ENCODE measurements at places on chromosomes 16 and 17.

DNA sequence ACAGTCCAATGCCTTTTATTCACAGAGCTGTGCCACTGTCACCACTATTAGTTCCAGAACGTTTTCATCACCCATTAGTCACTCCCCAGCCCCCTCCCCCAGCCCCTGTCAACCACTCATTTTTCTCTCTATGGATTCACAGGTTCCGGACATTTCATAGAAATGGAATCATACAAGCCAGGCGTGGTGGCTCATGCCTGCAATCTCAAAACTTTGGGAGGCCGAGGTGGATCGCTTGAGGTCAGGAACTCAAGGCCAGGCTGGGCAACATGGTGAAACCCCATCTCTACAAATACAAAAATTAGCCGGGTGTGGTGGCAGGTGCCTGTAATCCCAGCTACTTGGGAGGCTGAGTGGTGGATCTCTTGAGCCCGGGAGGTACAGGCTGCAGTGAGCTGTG is 759 bp upstream of the PAM16 start:
- no peak for DNase-seq

- no peak for DNase-seq
Measured at GRCh38 chr16:49700251-49701064, 155.5 kb downstream of the ZNF423 start.

- no peak for DNase-seq
Measured at GRCh38 chr17:56992364-56992763, 14.4 kb downstream of the SCPEP1 start.

- DNase-seq, result no peak
Measured at GRCh38 chr16:2962334-2963073, 1.6 kb upstream of the KREMEN2 start.

DNA sequence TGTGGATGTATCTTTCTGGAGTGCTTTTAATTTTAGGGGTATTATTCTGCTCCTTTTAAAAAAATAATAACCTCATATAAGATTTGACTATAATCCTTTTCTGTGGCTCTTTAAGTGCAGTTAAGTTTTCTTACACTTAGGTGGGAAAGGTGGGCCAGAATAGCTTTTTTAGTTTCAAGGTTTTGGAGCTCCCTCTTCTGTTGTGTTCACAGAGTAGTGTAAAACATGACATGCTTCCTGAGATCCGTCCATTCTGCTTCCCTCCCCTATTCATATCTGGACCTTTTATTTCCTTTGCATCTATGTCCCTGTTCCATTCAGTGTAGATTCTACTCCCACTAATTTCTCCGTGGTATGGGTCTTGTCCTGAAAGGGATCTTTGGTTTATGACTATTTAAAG is 12.8 kb downstream of the LRRC36 start:
- DNase-seq, result no peak
